ENCODE measurements at places on chromosomes 16 and 17.

DNA sequence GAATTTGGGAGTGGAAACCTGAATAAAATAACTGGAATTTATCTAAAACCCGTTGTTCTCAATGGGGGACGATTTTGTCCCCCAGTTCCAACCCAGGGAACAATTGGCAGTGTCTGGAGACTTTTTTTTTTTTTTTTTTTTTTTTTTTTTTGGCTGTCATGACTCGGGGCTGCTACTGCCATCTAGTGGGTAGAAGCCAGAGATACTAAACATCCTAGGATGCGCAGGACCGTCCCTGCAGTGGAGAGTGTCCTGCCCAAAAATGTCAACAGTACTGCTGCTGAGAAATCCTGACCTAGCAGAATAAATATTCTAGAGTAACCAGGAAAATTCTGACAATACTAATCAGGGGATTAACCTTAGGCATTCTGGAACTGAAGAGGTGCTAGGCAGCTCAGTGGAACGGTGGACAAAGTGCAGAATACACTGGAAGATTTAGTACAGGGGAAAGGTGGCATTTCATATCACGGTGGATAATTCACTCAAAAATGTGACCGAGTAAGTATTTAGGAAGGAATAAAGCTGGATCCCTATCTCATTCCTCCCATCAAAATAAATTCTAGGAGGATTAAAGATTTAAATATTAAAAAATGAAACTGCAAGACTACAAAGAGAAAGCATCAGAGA lies 107.6 kb downstream of the SPECC1 start:
- no peak for DNase-seq
- H3K36me3 ChIP-seq = no peaks in the 10 kb centered on the region
- H3K4me1 ChIP-seq = no peaks in the 10 kb centered on the region

DNA sequence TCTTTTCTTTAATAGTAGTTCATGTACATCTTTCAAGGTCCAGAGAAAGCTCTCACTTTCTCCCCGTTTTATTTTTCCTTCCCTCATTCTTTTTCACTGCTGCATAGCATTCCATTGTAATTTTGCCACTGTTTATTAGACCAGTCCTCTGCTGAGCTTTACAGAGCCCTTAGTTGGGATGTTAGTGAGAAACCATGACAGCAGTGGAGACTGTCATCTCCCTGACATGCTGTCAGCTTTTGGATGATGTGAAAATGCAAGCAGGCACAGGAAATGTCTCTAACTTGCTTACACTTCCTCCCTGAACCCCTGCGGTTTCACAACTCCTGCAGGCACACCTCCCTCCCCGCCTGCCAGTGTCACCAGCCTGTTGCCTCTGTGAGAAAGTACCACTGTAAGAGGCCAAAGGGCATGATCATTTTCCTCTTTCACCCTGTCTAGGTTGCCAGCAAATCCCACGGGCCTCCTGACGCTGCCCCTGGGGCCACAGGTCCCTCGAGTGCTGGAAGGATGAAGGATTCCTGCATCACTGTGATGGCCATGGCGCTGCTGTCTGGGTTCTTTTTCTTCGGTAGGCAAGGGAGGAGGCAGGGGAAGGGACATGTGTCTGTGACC lies at the start of gene ITGAL:
Gene ITGAL (plus strand): TSS at position 415 of the 615 bp plus-strand sequence. CDS start 96 bp downstream, at position 511.
- no peak within 1 kb of the TSS for H3K27ac ChIP-seq
- no peaks in the 10 kb centered on the region for H3K27me3 ChIP-seq
- no peaks in the 10 kb centered on the region for H3K4me1 ChIP-seq
- peak within 1 kb of the TSS; percentile 20 for H3K4me3 ChIP-seq

DNA sequence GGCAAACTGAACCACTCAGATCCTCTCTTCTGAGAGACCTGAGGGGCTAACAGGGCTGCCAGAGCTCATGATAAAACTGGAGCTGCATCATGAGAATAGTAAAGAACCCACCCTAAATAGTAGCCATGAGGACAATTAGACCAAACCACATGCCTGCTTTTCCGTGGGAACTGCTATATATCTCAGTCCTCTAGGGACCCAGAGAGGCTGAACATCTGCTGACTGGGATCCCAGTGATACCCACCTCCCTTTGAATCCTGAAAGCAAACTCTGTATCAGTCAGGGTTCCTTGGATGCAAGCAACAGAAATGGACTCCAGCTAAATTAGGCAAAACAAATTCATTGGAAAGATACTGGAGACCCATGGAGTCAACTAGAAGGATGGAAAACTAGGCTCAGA lies 6.5 kb downstream of the MT1X start:
- no peak overlapping the region for H3K4me3 ChIP-seq
- peaks cover 5% of the 10 kb centered on the region for H3K4me1 ChIP-seq
- no peaks in the 10 kb centered on the region for H3K36me3 ChIP-seq
- H3K27me3 ChIP-seq = no peaks in the 10 kb centered on the region
- DNase-seq = no peak
- H3K27ac ChIP-seq = no peak overlapping the region

DNA sequence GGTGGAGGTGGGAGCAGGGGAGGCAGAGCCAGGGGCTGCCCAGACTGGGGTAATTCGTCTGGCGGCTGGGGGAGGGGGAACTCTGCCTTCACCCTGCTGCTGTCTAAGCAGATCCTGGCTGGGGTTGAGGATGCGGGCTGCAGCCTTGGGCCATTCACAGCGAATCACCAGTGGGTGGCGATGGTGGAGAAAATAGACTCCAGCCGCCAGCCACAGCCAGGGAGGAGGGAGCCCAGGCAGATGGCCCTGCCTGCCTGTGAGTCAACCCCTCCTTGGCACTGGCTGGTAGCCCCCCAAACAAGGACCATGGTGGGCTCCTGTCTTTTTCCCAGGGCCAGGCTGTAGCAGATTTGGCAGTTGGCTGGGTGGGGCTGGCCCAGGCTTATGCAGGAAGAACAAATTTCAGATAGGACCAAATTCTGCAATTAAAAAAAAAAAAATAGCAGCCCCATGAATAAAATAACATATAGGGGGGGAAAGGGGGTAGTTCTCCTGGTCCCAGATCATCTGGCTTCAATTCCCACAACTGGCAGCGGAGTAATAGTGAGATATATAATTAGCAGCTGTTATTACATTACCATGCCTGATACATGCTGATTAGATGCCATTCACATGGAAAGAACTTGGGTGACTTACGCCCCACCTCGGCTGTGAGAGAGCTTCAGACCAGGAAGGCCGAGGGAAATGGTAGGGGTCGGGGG lies 41.5 kb upstream of the CDH5 start:
- H3K27me3 ChIP-seq = no peaks in the 10 kb centered on the region
- H3K4me1 ChIP-seq = no peaks in the 10 kb centered on the region
- no peaks in the 10 kb centered on the region for H3K36me3 ChIP-seq
- H3K27ac ChIP-seq = no peak overlapping the region

- H3K4me1 ChIP-seq = no peaks in the 10 kb centered on the region
- no peak for DNase-seq
- H3K27me3 ChIP-seq = no peaks in the 10 kb centered on the region
- H3K36me3 ChIP-seq = no peaks in the 10 kb centered on the region
- no peak overlapping the region for H3K4me3 ChIP-seq
Measured at GRCh38 chr17:70968302-70968701, 799.0 kb downstream of the KCNJ2 start.

GRCh38 chr17:5299383-5299782 lies 17.3 kb downstream of the RABEP1 start:
- H3K36me3 ChIP-seq = no peaks in the 10 kb centered on the region
- no peaks in the 10 kb centered on the region for H3K4me1 ChIP-seq
- H3K27me3 ChIP-seq = no peaks in the 10 kb centered on the region

GRCh38 chr16:67579686-67580085 lies 17.4 kb downstream of the CTCF start:
- no peaks in the 10 kb centered on the region for H3K36me3 ChIP-seq
- H3K4me3 ChIP-seq = no peak overlapping the region
- no peak for DNase-seq
- no peaks in the 10 kb centered on the region for H3K4me1 ChIP-seq

- H3K27me3 ChIP-seq = no peaks in the 10 kb centered on the region
- no peak for DNase-seq
- no peak overlapping the region for H3K4me3 ChIP-seq
- H3K36me3 ChIP-seq = no peaks in the 10 kb centered on the region
- no peak overlapping the region for H3K27ac ChIP-seq
Measured at GRCh38 chr17:54971147-54971546, 2.6 kb downstream of the STXBP4 start.

DNA sequence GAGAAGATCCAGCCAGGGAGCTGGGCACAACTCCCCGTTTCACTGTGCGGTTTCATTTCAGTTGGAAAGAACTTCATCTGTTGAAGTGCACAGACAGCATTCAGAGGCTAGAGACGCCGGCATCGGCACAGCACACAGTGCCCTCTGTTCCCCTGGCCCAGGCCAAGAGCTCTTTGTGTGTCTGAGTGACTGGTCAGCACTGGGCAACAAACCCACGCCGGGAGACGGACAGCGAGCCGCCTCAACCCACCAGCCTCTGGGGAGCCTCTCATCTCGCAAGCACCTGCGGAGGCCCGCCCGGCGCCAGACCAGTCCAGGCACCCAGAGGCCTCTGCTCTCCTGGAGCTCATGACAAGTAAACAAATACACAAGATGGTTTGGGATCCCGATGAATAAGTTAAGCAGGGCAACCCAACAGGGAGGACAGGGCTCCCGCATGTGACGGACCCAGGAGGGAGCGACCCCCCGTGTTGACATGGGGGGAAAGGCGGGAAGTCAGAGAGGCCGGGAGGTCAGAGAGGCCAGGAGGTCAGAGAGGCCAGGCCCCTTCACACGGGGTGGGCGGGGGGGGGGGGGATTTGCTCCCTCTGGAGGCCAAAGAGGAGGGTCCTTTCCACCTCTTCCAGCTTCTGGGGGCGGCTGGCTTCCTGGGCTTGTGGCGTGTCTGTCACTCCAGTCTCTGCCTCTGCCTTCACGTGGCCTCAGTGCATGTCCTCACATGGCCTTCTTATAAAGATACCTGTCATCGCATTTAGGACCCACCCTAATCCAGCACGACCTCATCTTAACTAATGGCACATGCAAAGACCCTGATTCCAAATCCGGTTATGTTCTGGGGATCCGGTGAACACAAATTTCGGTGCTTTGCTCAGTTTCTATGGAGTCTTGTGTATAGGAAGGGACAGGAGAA lies 25.8 kb upstream of the KLHDC4 start:
- H3K27me3 ChIP-seq = no peaks in the 10 kb centered on the region
- no peak overlapping the region for H3K4me3 ChIP-seq
- H3K4me1 ChIP-seq = no peaks in the 10 kb centered on the region
- H3K36me3 ChIP-seq = no peaks in the 10 kb centered on the region

- H3K4me3 ChIP-seq = peak overlapping the region; percentile 72
- peaks cover 5% of the 10 kb centered on the region for H3K4me1 ChIP-seq
- no peak for DNase-seq
- no peaks in the 10 kb centered on the region for H3K36me3 ChIP-seq
- peak overlapping the region; percentile 90 for H3K27ac ChIP-seq
Measured at GRCh38 chr16:2428051-2428783, 1.0 kb upstream of the CCNF start.

DNA sequence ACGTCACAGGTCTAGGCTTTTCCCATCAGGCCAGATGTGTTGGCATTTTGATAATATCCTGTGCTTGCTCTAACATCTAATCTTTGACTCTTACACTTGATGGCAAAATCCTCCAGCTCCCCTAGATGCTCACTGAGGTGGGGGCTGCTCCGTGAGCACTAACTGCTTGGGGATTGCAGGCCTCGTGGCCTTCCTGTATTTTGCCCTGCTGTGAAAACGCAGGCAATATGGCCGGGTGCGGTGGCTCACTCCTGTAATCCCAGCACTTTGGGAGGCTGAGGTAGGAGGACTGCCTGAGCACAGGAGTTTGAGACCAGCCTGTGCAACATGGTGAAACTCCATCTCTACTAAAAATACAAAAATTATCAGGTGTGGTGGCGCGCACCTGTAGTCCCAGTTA lies 9.7 kb upstream of the MLKL start:
- H3K27ac ChIP-seq = no peak overlapping the region
- DNase-seq = no peak
- no peak overlapping the region for H3K4me3 ChIP-seq
- H3K27me3 ChIP-seq = no peaks in the 10 kb centered on the region
- H3K4me1 ChIP-seq = no peaks in the 10 kb centered on the region

DNA sequence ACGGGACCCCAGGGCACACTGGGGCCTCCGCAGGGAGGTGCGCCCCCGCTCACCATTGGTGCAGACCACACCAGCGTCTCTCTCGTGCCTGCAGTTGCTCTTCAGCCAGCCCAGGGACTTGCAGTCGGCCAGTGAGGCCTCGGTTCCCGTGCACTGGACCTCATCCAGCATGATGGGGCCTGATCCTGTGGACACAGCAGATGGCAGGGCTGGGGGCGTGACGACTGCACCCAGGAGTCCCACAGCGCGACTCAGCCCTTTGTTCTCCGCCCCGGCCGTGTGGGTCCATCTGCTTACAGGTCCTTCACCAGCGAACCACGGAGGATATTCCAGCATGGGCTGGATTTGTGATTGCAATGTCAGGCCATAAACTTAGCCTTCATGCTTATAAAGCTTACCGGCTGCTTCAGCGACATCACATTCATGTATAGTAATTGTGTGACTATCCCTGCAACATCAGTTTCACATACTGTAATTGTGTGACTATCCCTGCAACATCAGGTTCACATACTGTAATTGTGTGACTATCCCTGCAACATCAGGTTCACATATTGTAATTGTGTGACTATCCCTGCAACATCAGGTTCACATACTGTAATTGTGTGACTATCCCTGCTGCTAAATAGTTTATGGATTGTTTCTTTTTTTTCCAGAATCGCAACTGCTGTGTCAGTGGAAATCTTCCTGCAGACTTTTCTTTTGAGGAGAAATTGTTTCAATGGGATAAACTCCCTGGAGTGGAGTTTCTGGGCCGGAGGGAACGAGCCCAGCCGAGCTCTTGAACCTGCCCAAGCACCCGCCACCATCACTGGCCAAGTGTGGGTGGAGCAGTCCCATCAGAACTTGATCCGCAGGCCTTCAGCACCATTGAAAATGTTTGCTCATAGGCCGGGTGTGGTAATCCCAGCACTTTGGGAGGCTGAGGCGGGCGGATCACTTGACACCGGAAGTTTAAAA lies 4.8 kb downstream of the LGALS3BP start:
- H3K4me1 ChIP-seq = peaks cover 24% of the 10 kb centered on the region
- no peaks in the 10 kb centered on the region for H3K27me3 ChIP-seq
- no peaks in the 10 kb centered on the region for H3K36me3 ChIP-seq

GRCh38 chr17:33802349-33803198 lies 452.5 kb upstream of the CCL2 start:
- no peaks in the 10 kb centered on the region for H3K36me3 ChIP-seq
- H3K4me1 ChIP-seq = no peaks in the 10 kb centered on the region
- peaks cover 23% of the 10 kb centered on the region for H3K27me3 ChIP-seq
- DNase-seq = peak; percentile 26
- H3K4me3 ChIP-seq = no peak overlapping the region

- no peaks in the 10 kb centered on the region for H3K27me3 ChIP-seq
- H3K4me1 ChIP-seq = no peaks in the 10 kb centered on the region
- H3K4me3 ChIP-seq = peak overlapping the region; percentile 82
- H3K36me3 ChIP-seq = no peaks in the 10 kb centered on the region
Measured at GRCh38 chr16:84117494-84117843, 727 bp upstream of the MBTPS1 start.

- H3K4me3 ChIP-seq = no peak overlapping the region
- DNase-seq = no peak
- no peak overlapping the region for H3K27ac ChIP-seq
- H3K4me1 ChIP-seq = no peaks in the 10 kb centered on the region
- no peaks in the 10 kb centered on the region for H3K27me3 ChIP-seq
Measured at GRCh38 chr16:17749706-17750105, 278.9 kb upstream of the XYLT1 start.

All from breast epithelium (tissue), 4 donors.